ENCODE measurements at places on chromosomes 12 and 14.

DNA sequence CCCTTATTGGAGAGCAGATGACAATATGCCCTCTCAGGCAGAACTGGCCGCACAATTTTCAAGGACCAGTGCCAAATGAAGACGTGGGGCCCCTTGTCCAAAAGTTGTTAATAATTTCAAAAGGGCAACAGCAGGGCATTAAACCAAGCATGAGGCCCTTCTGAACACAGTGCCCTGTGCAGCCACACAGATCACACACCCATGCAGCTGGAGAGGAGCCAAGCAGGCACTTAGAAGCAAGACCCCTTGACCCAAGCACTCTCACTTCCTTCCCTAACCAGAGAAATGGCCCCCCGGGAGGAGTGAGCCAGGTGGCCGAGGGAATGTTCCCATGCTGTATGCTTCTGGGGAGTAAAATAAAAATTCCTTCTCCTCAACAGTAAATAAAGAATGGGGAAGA, 114.0 kb upstream of the TMPO start:
- no peak for DNase-seq

DNA sequence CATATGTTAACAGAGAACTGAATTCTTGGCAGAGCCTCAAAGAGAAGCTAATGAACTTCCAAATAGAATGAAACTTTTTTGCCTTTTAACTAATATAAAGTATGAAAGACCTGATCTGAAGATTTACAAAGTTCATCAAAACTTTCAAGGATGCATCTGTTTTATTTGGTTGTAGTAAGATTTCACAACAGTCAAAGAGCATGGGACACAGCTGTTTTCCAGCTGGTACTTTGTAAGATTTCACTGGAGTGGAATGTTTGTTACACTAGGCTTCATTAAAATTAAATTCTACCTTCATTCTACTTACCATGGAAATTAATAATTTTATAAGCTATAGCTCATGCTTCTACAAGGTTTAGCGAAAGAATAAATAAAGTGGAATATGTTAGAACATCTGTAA, 351.2 kb downstream of the SLC6A15 start:
- DNase-seq, result no peak

DNA sequence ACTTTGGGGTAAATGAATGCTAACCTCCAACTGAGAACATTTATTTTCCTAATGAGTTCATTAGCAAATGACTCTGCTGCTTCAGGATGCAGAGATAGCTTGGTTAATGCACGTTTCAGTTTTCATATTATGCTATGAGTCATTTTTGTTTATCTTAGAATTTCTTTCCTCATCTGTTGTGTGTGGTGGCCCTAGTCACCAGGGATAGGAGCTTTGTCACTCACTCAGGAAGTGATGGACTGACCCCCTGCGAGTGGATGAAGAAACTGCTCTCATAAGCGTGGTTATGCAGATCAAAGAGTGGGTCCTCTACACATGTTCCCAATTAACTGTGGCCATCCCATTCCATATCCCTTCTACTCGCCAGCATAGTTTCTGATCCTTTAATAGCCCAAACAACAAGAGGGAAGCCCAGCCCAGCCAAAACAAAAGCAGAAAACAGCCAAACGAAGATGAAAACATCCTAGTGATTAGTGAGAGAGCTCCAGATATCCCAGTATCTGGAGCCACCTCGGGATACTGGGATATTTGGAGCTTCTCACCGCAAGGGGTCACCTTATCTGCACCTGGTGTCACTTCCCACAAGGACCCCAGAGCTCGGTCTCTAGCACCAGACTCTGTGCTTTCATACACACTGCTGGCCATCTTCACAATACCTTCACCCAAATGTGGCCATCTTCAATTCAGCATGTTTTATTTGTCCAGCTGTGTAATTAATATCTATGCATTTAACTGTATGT, 8.6 kb downstream of the TC2N start:
- DNase-seq, result no peak

DNA sequence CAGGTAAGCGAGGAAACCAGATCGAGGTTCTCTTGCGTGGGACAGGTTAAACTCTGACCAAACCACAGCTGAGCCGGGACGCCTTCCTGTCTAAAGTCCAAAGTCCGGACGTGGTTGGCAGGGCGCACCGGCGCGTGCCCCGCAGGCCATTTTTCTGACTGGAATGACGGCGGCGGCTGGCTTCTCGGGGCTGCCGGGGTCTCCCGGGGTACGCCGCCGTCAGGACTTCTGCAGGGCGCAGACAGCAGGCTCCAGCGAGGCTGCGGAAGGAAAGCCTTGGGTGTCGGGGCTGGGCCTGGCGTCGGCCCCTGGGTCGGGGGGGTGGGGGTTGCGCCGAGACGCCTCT, 32.8 kb downstream of the MIA2 start:
- no peak for DNase-seq

DNA sequence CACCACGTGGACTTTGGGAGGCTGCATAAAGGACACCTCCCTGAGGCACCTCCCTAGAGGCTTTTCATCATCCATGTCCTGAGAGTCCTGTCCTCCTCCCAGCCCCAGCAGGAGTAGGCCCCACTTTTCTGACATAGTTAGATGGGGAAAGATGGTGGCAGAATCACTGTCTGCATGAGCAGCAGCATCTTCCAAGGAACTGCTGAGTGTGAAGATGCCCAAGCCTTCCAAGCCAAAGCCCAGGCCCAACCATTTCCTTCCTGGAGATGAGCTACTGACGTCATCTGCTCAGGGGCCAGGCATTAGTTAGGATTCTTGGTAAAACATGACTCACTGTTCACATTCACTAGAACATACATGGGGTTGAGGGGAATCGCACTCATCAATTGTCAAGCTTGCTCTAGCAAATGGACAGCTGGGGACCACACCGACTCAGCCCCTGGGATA, 37.3 kb downstream of the VDR start:
- DNase-seq, result no peak

GRCh38 chr14:71638523-71639196, 293.6 kb upstream of the RGS6 start:
- no peak for DNase-seq

- DNase-seq, result peak; percentile 43
Measured at GRCh38 chr14:75333606-75334548, 55.2 kb downstream of the FOS start.

GRCh38 chr12:63302941-63303536, 152.0 kb upstream of the AVPR1A start:
- DNase-seq, result no peak

GRCh38 chr12:9040484-9041186, 51.3 kb downstream of the KLRG1 start:
- DNase-seq, result no peak

- no peak for DNase-seq
Measured at GRCh38 chr14:79424462-79424861, 786.8 kb downstream of the DIO2 start.

DNA sequence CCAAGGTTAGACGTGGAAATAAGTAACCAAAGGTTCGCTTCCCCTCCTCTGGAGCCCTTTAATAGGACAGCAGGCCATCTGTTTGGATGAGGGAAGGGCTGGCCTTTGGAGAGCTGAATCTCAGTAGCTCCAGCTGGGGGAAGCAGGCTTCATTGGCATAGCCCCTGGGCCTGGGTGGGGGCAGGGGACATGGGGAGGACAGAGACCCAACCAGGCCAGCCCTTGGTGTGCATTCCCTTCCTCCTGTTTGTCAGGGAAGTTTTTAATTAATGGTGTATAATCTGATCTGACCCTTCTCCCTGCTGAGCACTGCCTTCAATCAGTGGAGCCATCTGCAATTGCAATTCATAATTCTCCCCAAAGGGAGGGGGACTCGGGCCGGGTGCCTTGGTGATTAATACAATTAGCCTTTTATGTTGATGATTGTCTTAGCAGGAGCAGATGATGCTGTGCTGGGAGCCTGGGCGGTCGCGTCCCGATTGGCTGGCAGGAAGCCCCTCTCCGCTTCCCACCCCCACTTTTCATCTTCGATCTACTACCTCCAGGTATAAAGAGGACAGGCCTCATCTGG, 6.4 kb downstream of the AQP6 start:
- no peak for DNase-seq

- no peak for DNase-seq
Measured at GRCh38 chr12:107477947-107478610, 207.5 kb upstream of the PWP1 start.

DNA sequence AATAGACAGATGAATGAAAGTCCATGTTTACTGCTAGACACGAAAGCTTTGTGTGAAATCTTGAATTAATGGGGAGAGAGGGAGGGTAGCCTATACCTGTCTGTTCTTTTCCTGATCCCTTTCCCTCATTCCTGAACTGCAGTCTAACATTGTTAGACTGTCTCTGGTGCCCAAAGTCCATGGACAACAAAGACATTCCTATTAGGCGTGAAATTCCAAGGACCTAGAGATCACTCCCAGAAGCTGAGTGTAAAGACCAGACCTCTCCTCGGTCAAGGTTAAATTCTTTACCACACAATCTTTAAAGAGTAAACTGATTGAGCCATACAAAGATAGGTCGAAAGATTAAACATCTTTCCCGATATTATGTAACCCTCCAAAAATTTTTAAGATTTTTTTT, 270.7 kb upstream of the GARIN2 start:
- no peak for DNase-seq

- DNase-seq, result no peak
Measured at GRCh38 chr12:65894088-65894487, 69.8 kb downstream of the HMGA2 start.

- DNase-seq, result no peak
Measured at GRCh38 chr12:18148961-18149360, 59.0 kb upstream of the RERGL start.

DNA sequence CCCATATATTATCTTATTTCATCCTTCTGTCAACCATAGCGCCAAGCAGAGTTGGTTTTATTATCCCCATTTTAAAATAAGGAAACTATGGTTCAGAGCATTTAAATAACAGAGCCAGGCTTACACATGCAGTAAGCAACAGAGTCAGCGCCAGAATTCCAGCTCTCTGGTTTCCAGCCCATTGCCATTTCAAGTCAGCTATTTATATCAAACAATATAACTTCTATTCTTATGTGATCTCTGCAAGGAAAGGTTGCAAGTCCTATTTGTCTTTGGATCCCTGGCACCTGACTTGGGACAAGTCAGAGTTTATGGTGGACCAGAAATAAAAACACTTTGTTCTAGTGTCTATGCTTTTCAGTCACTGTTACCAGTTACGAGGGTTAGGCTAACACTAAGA, 174.1 kb upstream of the EEA1 start:
- no peak for DNase-seq
